ENCODE measurements at places on chromosomes 12 and 14. TPM values are rescaled to one million over a fixed set of nuclear protein-coding genes. Genes with fewer than 3 reads are reported as not detected.

DNA sequence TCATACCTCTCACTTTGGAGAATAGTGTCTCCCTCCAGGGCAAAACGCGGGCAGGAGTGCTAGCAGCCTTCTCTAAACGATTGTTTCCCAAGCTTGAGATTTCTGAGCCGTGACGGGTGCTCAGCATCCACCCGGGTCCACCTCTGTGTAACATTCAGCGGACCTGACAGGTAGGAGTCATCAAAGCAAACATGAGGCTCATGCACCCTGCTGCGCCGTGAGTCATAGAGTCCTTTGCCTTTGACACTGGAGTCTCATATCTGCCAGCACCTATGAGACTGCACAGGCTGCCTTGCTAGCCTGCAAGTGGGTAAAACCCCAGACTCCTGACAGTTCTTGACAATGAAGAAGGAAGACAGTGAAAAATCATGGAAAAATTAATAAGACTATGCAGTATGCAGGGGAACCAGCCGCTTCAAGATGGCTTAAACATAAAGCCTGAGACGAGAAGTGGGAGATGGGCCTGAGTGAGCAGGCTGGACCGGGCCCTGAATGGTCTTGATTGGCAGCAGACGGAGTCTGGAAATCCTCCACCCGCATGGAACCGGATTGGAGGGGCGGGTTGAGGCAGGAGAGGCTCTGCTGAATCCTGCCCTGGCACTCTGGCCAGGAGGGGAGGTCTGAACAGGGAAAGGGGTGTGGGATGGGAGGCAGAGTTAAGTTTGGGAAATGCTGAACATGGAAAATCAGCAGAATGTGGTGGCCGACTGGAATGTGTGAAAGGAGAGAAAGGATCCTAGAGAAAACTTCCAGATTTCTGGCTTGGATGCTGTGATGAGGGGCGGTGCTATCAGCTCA, 54.2 kb downstream of the LGMN start:
- no peaks in the 10 kb centered on the region for H3K27me3 ChIP-seq
- no peak overlapping the region for H3K4me3 ChIP-seq
- H3K36me3 ChIP-seq: no peaks in the 10 kb centered on the region
- H3K27ac ChIP-seq: no peak overlapping the region
- peaks cover 24% of the 10 kb centered on the region for H3K4me1 ChIP-seq
- peak; percentile 88 for DNase-seq

- no peak overlapping the region for H3K27ac ChIP-seq
- H3K4me1 ChIP-seq: 0 out of 2 replicates have a peak, but pooled peaks cover 7% of the 10 kb centered on the region
- H3K27me3 ChIP-seq: no peaks in the 10 kb centered on the region
- no peak overlapping the region for H3K4me3 ChIP-seq
- no peak for DNase-seq
- no peaks in the 10 kb centered on the region for H3K36me3 ChIP-seq
Measured at GRCh38 chr12:94427501-94428381, 31.9 kb downstream of the CEP83 start.

GRCh38 chr12:3252450-3252891, 175.3 kb downstream of the TSPAN9 start:
- H3K4me3 ChIP-seq: no peak overlapping the region
- H3K36me3 ChIP-seq: no peaks in the 10 kb centered on the region
- H3K4me1 ChIP-seq: no peaks in the 10 kb centered on the region
- H3K27me3 ChIP-seq: no peaks in the 10 kb centered on the region
- DNase-seq: no peak

- no peaks in the 10 kb centered on the region for H3K4me1 ChIP-seq
- H3K27me3 ChIP-seq: no peaks in the 10 kb centered on the region
- H3K36me3 ChIP-seq: peaks cover 16% of the 10 kb centered on the region
- no peak overlapping the region for H3K27ac ChIP-seq
Measured at GRCh38 chr12:121288158-121288845, 8.2 kb downstream of the CAMKK2 start.

- peaks cover 6% of the 10 kb centered on the region for H3K27me3 ChIP-seq
- DNase-seq: no peak
- no peak overlapping the region for H3K27ac ChIP-seq
- no peaks in the 10 kb centered on the region for H3K36me3 ChIP-seq
- no peak overlapping the region for H3K4me3 ChIP-seq
Measured at GRCh38 chr14:103231376-103232019, 102.5 kb upstream of the EIF5 start.

GRCh38 chr12:67803278-67803993, 154.9 kb downstream of the DYRK2 start:
- H3K27me3 ChIP-seq: no peaks in the 10 kb centered on the region
- no peak for DNase-seq
- no peaks in the 10 kb centered on the region for H3K4me1 ChIP-seq
- no peaks in the 10 kb centered on the region for H3K36me3 ChIP-seq

DNA sequence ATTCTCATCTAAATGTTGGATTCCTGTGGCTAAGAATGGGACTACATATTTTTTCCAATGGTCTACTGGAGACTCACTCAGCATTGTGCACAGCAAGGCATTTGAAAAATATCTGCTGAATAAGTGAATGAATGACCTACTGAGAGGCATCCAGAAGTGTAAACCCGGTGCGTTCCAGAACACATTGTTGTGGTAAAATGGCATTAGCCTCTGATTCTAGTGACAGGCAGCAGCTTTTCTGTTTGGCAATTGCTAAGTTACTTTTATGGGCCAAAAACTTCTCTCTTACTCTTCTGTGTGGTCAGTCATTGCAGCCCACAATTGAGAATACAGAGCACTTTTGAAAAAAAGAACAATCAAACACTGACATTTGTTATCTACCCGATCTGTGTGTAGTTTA, 36.5 kb downstream of the WIF1 start:
- no peaks in the 10 kb centered on the region for H3K27me3 ChIP-seq
- no peak overlapping the region for H3K27ac ChIP-seq
- H3K36me3 ChIP-seq: no peaks in the 10 kb centered on the region
- DNase-seq: no peak
- H3K4me1 ChIP-seq: no peaks in the 10 kb centered on the region

- no peaks in the 10 kb centered on the region for H3K4me1 ChIP-seq
- no peaks in the 10 kb centered on the region for H3K36me3 ChIP-seq
- DNase-seq: no peak
Measured at GRCh38 chr12:27177706-27178105, 66.4 kb upstream of the STK38L start.

DNA sequence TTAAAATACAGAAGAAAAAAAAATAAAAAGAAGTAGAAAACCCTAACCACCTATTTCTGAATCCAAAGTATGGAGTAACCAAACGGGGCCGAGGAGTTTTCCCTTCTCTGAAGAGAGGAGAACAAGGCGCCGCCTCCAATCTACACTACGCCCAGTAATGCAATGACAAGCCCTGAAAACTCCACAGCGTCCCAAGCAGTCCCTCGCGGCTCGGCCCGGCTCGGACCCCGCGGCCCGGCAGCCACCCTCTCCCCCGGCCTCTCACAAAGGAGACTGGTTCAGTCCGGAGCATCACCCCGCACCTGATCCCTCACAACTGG, 371 bp downstream of the CHD8 start:
- H3K4me1 ChIP-seq: peaks cover 39% of the 10 kb centered on the region
- H3K27ac ChIP-seq: peak overlapping the region; percentile 96
- no peak for DNase-seq
- no peaks in the 10 kb centered on the region for H3K27me3 ChIP-seq

DNA sequence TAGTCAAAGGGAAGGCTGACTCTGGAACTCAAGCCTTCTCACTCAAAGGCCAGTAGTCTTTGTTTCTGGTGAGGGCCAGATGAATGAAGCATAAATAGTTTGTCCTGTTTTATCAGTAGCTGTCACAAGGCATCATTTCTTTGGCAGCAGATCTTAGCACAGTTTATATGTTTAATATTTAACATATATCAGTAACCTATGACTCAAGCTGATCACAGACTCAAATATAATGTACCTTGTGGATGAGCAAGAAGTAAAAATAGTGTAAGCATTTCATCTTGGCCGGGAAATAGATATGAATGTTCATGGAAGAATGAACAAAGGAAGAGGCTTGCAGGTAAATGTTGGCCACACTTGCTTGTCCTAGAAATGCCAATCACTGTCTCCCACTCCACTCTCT, 158.3 kb upstream of the BMP4 start:
- H3K27ac ChIP-seq: no peak overlapping the region
- DNase-seq: no peak

- H3K4me1 ChIP-seq: peaks cover 26% of the 10 kb centered on the region
- DNase-seq: no peak
- H3K27ac ChIP-seq: no peak overlapping the region
- H3K36me3 ChIP-seq: peaks cover 2% of the 10 kb centered on the region
Measured at GRCh38 chr12:43807386-43807785, 1.3 kb upstream of the TWF1 start.

- H3K36me3 ChIP-seq: no peaks in the 10 kb centered on the region
- no peaks in the 10 kb centered on the region for H3K27me3 ChIP-seq
- H3K4me1 ChIP-seq: peaks cover 37% of the 10 kb centered on the region
- no peak overlapping the region for H3K4me3 ChIP-seq
Measured at GRCh38 chr14:49982501-49982951, 89.6 kb downstream of the ARF6 start.

GRCh38 chr14:56956182-56956581, 145.9 kb upstream of the OTX2 start:
- DNase-seq: no peak
- no peak overlapping the region for H3K27ac ChIP-seq
- no peak overlapping the region for H3K4me3 ChIP-seq

GRCh38 chr14:101102875-101103274, 199.4 kb upstream of the RTL1 start:
- no peak overlapping the region for H3K4me3 ChIP-seq
- DNase-seq: no peak
- H3K27me3 ChIP-seq: 0 out of 3 replicates have a peak, but pooled peaks cover 4% of the 10 kb centered on the region
- no peak overlapping the region for H3K27ac ChIP-seq
- H3K36me3 ChIP-seq: no peaks in the 10 kb centered on the region
- no peaks in the 10 kb centered on the region for H3K4me1 ChIP-seq

GRCh38 chr14:21724090-21724973, 50.7 kb upstream of the OR4E1 start:
- H3K27me3 ChIP-seq: no peaks in the 10 kb centered on the region
- no peak for DNase-seq
- H3K36me3 ChIP-seq: no peaks in the 10 kb centered on the region
- no peak overlapping the region for H3K27ac ChIP-seq

DNA sequence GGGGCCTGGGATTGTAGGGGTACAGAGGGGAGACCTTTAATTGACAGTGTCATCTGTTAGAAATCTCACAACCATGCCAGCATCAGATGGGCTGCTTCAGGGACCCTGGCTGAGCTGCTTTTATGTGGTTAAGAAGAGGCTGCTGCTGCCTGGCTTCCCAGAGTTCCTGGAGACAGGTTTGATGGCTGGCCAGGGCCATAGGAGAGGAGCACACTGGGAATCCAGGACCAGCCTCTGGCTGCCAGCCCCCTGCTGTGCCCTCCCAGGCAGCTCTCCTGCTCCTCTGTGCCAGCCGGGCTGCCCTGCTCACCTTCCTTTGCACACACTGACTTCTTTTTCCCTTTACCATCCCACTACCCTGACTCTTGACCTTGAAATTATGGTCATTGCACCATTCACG, 507 bp upstream of the KRT73 start:
- peaks cover 46% of the 10 kb centered on the region for H3K27me3 ChIP-seq
- no peak overlapping the region for H3K27ac ChIP-seq
- H3K4me1 ChIP-seq: no peaks in the 10 kb centered on the region
- DNase-seq: no peak

DNA sequence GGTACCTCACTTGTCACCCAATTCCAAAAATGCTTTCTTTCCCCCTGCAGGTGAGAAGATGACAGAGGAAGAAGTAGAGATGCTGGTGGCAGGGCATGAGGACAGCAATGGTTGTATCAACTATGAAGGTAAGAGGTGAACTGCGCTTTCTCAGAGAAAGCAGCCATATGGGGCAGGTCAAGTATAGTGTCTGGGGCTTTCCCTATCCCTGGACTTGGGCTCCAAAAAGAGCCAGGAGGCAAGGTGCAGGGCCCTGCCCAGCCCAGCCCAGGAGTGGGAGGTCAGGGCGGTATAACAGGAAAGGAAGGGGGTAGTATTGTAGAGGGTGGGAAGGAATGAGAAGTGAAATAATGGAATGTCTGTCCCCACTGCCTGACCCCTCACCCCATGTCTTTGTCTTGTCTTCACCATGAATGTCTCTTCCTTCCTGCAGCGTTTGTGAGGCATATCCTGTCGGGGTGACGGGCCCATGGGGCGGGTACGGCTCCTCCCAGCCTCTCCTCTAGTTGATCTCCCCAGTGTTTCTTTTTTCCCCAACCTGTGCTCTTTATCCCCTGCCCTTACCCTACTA, 2.1 kb downstream of the MYL6 start:
- peak overlapping the region; percentile 16 for H3K27ac ChIP-seq
- peaks cover 44% of the 10 kb centered on the region for H3K4me1 ChIP-seq
- peaks cover 24% of the 10 kb centered on the region for H3K36me3 ChIP-seq
- no peaks in the 10 kb centered on the region for H3K27me3 ChIP-seq
- 0 out of 2 replicates have a peak overlapping the region, but pooled peaks have one; percentile 92 for H3K4me3 ChIP-seq

- H3K4me1 ChIP-seq: peaks cover 76% of the 10 kb centered on the region
- H3K27me3 ChIP-seq: no peaks in the 10 kb centered on the region
Measured at GRCh38 chr12:109821968-109822367, 11.2 kb downstream of the TRPV4 start.

- no peak overlapping the region for H3K27ac ChIP-seq
- peaks cover 19% of the 10 kb centered on the region for H3K27me3 ChIP-seq
- no peaks in the 10 kb centered on the region for H3K4me1 ChIP-seq
- DNase-seq: no peak
- H3K4me3 ChIP-seq: no peak overlapping the region
Measured at GRCh38 chr14:95389471-95390011, 69.8 kb upstream of the CLMN start.

- H3K27ac ChIP-seq: no peak overlapping the region
- 0 out of 2 replicates have a peak, but pooled peaks cover 5% of the 10 kb centered on the region for H3K4me1 ChIP-seq
- no peak for DNase-seq
- no peaks in the 10 kb centered on the region for H3K27me3 ChIP-seq
- H3K36me3 ChIP-seq: peaks cover 23% of the 10 kb centered on the region
Measured at GRCh38 chr12:117036046-117036445, 63.2 kb downstream of the TESC start.

- no peak overlapping the region for H3K4me3 ChIP-seq
- no peaks in the 10 kb centered on the region for H3K27me3 ChIP-seq
- no peaks in the 10 kb centered on the region for H3K36me3 ChIP-seq
Measured at GRCh38 chr14:60989599-60989998, 8.6 kb downstream of the SLC38A6 start.

GRCh38 chr12:42776396-42776795, 186.8 kb upstream of the PRICKLE1 start:
- DNase-seq: no peak
- no peak overlapping the region for H3K27ac ChIP-seq

DNA sequence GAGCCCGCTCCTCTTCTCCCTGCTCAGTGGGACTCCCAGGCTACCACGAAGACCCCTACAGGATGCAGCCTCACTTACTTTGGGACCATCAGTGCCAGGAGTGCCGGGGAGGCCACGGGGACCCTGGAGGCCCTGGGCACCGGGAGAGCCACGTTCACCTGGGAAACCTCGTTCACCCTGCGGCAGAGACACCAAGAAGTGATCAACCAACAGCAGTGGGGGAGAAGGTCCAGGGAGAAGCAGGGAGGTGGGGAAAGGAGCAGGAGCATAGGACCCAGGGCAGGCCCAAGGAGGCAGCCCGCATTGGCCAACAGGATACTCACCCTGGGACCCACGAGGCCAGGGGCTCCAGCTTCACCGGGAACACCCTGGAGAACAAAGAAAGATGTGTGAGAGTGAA, 19.4 kb downstream of the TMEM106C start:
- peaks cover 13% of the 10 kb centered on the region for H3K4me1 ChIP-seq
- H3K27me3 ChIP-seq: no peaks in the 10 kb centered on the region
- no peak overlapping the region for H3K4me3 ChIP-seq

GRCh38 chr12:28313631-28314030, 123.4 kb downstream of the CCDC91 start:
- H3K4me1 ChIP-seq: no peaks in the 10 kb centered on the region
- H3K27me3 ChIP-seq: no peaks in the 10 kb centered on the region
- no peak overlapping the region for H3K4me3 ChIP-seq
- no peak for DNase-seq
- no peaks in the 10 kb centered on the region for H3K36me3 ChIP-seq
- no peak overlapping the region for H3K27ac ChIP-seq

Gene LRRC74A
- not detected for total RNA-seq

Gene TMEM121
- total RNA-seq: 10.8 TPM

Gene GNG2
- total RNA-seq: not detected

Gene GLIPR1L1
- total RNA-seq: not detected

Gene GDF3
- not detected for total RNA-seq

Gene ERBB3
- 55.2 TPM for total RNA-seq

Gene OR4K13
- not detected for total RNA-seq
